ENCODE measurements at places on chromosomes 7 and 10.

- DNase-seq: no peak
These were observed 91.5 kb downstream of the FOXL3 start for GRCh38 chr7:381211-382042.

- no peak for DNase-seq
These were observed 3.7 kb downstream of the PLXNA4 start for GRCh38 chr7:132572526-132572925.

DNA sequence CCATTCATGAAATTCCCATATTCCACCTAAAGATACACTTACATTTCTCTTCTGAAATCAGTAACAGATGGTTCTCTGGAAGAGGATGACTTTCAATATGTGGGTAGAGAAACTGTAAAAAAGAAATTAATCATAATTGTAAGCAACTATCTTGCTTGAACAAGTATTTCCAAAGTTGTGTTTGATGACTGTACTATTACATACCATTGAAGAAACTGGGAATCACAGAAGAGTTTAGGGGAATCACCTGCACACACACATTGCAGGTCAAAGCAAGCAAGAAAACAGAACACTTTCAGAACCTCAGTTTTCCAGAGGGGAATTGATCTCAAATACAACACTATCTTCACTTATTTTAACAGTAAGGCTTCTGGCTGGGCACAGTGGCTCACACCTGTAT is 33.6 kb downstream of the GSAP start:
- DNase-seq: no peak

GRCh38 chr7:144404946-144405345 is 1.5 kb upstream of the NOBOX start:
- DNase-seq: no peak

DNA sequence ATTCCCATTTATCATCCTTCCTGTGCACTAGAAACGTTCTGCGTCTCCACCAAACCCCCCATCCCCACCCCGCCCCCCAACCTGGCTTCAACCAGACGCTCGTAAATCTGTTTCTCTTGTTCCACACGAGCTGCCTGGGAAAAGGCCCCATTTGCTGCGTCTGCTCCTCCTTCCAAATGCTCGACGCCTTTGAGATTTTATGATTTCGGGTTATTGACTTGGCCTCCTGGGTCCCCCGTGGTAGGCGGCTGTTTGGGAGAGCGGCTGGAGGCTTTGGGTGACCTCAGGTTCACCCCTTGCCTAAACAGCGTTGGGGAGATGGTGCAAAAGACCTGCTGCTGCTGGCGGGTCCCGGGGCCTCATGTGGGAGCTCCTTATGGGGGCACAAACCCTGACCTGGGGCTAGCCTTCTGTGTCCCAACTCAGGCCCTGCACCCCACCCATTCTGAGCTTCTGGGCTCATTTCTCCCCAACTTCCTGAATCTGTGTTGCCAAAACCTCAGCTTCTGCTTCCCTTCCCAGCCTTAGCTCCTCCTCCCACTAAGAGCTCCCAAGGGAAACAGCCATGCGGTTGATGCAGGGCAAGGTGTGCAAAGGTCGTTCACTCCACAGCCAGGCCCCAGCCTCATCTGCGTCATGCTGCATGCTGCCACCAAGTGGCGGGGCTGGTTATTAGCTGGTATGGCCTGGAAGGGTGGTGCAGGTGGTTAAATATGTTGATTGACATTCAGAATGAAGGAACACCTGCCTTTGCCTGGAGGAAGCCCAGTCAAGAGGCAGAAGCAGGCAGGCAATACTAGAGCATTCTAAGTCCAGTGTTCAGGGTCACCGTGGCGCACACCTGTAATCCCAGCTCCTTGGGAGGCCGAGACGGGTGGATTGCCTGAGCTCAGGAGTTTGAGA is 49.1 kb upstream of the ELN start:
- peak; percentile 78 for DNase-seq

DNA sequence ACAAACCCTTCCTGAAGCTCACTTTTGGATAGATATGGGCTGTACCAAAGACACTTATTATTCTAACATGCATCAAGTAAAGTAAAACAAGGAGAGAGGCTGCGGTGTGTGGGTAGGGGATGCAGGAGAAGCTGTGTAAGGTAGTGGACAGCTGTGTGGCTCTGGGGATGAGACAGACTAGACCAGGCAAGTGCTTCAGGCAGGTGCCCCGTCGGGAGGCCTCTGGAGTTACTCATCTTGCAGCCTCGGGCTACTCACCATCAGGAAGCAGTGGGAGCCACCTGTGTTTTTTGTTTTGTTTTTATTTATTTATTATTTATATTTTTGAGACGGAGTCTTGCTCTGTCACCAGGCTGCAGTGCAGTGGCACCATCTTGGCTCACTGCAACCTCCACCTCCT is 49.3 kb upstream of the NCAPG2 start:
- no peak for DNase-seq

GRCh38 chr7:23135755-23136154 is 30.2 kb downstream of the KLHL7 start:
- no peak for DNase-seq

GRCh38 chr10:4067531-4067930 is 282.5 kb upstream of the KLF6 start:
- DNase-seq: no peak

- DNase-seq: peak; percentile 31
These were observed 1409.1 kb upstream of the CELF2 start for GRCh38 chr10:9608602-9609001.

GRCh38 chr7:75739796-75740672 is 1.3 kb upstream of the HIP1 start:
- DNase-seq: no peak

DNA sequence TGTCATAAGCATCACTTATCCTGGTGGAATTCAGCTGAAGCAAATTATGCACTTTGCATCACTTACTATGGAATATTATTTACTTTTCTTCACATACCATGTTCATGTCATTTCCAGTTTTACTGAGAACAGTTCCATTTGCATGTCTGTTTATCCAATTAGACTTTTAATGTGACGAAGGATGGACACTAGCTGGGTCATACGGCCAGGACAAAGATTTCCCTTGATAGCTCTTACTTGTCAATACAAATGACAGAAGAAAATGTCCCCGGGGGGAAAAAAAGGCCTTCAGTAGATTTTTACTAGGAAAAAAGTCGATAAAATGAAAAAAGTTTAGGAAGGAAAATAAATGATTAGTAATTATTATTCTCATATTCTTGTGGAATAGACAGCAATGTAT is 106.6 kb downstream of the RAPGEF5 start:
- DNase-seq: no peak

DNA sequence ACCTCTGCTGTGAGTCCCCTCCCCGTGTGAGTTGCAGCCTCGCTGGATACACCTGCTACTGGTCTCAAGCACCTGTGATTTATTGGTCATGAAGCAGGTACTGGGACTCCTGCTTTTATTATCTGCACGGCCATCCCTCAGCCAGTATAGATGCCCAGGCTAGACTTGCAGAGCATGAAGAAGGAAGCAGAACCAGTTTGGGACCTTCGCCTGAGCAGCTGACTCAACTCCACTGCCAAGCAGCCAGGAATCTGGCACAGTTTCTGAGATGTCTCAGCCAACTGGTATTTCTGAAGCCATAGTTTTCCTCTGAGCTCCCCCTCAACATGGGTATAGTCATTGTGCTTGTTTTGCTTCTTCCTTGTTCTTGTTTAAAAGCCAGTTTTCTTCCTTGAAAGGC is 28.0 kb upstream of the SLC39A12 start:
- peak; percentile 89 for DNase-seq

DNA sequence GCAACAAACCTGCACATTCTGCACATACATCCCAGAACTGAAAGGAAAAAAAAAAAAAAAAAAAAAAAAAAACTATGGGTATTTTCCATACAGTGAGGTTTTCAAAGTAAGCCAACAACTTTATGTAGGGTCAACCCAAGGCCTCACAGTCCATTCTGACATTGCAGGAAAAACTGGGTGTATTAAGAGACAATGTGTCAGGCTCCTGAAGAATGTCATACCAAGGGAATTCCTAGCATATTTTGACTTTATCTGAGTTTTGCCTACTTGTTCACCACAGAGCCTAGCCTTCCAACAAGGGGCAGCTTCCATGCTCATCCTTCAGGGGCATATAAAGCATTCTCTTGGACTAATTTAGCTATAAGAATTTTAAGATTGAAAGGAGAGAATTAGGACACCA is 368.9 kb downstream of the PLXDC2 start:
- no peak for DNase-seq

- no peak for DNase-seq
These were observed 90.1 kb downstream of the OAT start for GRCh38 chr10:124328477-124329220.

DNA sequence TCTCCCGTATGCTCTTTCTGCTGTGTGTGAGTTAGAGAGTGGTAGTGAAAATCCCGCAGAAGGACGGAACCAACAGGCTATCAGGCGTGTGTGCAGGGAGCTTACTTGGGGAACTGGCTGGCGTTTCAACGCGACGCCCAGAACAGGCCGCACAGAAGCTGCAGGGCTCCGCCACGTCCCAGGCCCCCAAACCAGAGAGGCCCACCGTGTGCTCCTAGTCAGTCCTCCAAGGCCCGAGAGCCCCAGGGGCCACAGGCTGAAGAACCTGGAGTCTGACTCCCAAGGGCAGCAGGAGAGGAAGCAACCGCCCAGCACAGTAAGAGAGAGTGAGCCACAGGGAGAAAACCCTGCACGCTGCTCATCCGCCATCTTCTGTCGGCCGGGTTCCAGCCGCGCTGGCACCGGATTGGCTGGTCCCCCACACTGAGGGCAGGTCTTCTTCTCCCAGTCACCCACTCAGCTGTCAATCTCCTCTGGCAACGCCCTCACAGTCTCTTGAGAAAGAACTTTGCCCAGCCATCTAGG is 730.6 kb upstream of the VSTM2A start:
- DNase-seq: no peak

- no peak for DNase-seq
These were observed 3.3 kb downstream of the ZNF503 start for GRCh38 chr10:75398200-75398691.

GRCh38 chr10:78458983-78459638 is 425.4 kb downstream of the RPS24 start:
- DNase-seq: peak; percentile 57

GRCh38 chr7:93150200-93150835 is 2.1 kb upstream of the SAMD9L start:
- peak; percentile 7 for DNase-seq
